ENCODE measurements at places on chromosomes 6 and 20.

DNA sequence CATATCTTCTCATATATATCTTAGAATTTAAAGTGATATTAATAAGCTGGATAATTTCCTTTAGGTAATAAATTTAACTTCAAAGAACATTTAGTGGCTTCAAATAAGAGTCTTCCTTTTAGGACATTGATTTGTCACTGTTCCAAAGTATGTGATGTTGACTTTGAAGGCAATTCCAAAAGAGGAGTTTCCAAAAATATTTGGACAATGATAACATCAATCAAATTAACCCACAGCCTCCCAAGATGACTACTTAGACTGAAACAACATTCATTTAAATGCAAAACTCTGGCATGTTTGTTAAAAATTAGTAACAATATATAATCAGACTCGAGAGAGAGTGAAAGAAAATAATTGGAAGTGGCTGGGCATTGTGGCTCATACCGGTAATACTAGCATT is 211.1 kb downstream of the OGFRL1 start:
- no peak for DNase-seq

DNA sequence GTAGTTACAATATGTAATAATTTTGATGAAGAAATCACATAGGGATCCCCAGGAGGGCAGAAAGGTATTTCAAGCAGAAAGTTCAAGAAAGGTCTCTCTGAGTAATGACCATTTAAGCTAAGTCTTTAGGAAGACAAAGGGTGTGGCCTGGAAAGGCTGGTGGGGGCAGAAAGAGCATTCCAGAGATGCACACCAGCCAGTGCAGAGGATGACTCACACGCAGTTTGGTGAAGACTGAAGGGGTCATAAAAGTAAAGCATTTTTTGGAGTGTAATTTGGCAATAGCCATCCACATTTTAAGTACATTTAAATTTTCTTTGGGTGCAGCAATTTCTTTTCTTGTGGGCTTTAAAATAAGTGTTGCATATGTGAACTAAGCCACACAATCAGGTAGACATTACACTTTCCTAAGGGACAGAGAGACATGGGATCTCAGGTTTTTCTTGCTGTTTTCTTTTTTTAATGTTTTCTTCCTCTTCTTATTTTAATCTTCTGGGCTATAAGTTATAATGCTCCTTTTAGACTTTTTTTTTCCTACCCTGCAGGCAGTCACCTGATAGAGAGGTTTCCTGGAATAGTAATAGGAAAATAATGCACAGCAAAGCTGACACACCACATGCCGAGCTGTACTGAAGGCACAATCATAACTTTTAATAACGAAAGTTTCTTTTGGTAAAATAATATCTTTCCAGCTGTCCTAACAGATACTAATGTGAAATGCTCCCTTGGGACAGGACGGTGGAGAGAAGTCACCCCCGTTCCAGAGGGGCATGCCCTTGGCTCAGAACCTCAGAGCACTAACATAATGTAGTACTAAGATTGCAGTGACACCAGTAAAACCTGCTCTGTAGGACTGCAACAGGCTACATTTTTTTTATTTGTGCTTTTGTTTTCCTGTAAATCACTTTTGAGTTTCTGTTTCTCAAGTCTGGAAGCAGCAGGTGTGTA is 49.6 kb upstream of the PTPRK start:
- no peak for DNase-seq

DNA sequence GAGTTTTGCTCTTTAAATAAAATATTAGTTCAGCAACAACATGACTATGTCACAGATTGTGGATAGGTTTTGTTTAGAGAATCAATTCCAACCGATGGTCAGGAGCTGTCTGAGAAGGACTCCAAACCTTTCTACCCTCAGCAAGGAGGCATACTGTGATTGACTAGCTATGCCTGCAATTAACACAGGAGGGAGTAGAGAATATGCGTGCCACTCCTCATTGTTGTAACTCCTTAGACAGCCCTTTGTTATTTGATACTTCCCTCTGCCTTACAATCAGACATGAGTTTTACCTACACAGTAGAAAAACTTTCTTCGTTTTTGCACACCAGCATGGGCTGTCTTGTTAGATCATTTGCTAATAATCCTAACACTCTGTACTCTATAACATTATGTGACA is 796.5 kb downstream of the PRIM2 start:
- DNase-seq: no peak

DNA sequence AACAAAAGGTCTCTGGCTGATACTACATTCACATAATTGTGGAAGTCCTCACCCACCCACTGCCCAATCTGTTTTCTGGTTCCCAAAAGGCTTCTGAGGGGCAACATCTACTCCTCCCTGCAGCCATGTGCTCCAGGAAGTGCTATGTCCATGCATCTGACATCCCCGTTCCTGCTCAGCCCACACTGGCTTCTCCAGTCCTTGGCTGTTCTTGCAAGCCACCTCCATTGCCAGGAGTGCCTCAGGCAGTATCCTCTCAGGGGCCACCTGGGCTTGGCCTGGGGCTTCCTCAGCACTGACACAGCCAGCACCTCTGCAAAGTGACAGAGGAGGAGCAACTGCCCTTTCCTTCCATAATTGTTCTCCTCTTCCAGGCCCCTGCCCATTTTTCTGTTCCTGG is 18.3 kb downstream of the ARHGAP18 start:
- DNase-seq: no peak
